ENCODE measurements at places on chromosomes 2 and 18.

- DNase-seq = no peak
Observed at GRCh38 chr2:222794585-222795449, 66.0 kb upstream of the ACSL3 start.

- no peak for DNase-seq
Observed at GRCh38 chr2:65093211-65093610, 36.7 kb downstream of the RAB1A start.

- DNase-seq = no peak
Observed at GRCh38 chr2:10876394-10876793, 35.3 kb upstream of the KCNF1 start.

DNA sequence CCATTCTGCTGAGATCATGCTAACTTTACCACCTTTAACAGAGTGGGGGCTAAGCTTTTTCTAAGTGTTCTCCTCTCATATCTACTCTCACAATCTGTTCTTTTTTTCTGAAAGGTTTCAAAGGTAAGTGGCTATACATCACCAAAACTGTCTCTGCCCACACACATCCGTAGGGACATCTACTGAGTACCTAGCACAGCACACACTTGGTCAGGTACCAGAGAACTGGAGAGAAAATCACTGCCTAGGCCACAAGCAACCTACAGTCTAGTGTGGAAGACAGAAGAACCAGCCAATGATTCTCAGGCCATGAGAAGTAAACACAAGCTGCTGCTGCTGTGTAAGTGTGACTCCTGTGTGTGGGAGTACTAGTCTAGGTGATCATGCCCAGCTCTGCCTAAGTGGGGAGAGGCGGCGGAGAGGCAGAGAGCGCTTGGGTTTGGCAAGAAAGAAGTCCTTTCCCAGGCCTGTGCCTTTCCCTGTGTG, 176.1 kb upstream of the ZFP36L2 start:
- no peak for DNase-seq

DNA sequence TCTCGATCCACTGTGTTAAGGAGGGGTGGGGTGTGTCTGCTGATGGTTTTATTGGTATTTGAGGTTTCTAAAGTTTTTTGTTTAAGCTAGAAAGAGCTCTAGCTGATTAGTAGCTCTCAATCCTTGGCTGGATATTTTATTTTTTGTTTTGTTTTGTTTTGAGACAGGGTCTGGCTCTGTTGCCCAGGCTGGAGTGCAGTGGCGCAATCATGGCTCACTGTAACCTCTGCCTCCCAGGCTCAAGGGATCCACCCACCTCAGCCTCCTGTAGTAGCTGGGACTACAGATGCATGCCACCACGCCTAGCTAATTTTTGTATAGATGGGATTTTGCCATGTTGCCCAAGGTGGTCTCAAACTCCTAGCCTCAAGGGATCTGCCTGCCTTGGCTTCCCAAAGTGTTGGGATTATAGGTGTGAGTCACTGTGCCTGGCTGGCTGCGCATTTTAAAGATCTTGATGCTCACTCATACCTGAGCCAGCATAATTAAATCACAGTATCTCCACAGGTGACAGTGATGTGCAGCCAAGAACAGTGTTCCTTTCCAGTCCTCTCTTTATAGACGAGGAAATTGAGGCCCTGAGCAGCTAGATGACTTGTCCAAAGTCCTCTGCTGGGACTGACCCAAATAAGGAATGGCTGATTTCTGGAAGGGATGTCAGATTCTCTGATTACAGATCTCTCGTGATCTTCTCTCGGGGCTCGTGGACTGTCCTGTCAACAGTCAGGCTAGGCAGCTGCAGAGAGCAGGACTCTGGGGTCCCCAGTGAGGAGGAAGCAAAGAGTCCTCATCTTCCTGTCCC, 44.5 kb downstream of the SPTBN1 start:
- no peak for DNase-seq

DNA sequence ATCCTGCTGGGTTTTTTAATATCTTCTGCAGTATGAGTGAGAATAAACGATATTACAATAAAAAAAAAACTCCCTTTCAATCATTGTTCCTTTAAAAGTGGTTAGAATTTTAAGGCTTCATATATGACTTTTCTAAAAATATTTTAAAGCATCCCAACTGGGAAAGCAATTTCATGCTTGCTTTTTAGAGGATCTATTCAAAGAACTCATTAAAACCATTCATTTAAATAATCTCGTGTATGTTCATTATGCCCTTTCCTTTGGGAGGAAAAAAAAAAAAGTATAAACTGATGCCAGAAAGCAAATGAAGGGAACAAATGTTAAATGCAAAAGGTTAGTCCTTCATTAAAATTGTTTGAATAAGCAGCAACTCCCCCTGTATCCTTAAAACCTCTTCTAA, 81.2 kb downstream of the XIRP2 start:
- no peak for DNase-seq

GRCh38 chr2:162839419-162839818, 852 bp upstream of the KCNH7 start:
- no peak for DNase-seq

DNA sequence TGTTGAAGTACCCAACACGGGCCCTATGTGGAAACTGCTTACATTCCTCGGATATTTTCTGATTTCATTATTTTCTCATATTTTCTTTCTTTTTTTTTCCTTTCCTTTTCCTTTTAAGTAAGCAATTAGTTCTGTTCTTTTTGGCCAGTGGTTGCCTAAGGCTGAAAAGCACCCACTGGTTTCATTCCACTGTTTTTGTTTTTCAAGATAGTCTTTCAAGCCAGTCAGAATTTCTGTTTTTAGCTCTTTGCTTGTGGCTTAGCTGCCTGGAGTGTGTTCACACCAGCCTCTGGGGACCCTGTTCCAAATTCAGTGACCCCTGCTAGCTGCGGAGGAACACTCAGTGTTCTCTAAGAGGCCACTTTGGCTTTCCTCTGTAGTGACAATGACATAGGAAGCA, 73.6 kb downstream of the NRP2 start:
- DNase-seq = no peak

DNA sequence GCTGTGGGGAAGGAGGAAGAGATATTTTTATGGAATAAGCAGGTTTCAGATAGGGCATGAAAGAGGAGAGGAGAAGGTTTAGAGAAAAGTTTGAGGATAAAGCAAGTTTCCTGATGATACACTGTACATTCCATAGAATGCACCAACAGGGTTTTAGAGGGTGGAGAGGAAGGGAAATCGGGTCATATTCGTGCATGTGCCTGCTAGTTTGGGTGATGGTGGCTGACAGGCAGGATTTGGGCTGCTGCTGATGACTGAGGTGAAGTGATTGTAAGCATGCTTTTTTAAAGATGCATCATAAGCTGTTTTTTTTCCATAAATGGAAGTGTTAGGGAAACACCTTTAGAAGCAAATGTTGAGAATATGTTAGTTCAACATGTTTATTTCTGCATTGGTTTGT, 68.8 kb downstream of the PMAIP1 start:
- DNase-seq = no peak

GRCh38 chr2:234827096-234827860, 124.5 kb upstream of the SH3BP4 start:
- no peak for DNase-seq

DNA sequence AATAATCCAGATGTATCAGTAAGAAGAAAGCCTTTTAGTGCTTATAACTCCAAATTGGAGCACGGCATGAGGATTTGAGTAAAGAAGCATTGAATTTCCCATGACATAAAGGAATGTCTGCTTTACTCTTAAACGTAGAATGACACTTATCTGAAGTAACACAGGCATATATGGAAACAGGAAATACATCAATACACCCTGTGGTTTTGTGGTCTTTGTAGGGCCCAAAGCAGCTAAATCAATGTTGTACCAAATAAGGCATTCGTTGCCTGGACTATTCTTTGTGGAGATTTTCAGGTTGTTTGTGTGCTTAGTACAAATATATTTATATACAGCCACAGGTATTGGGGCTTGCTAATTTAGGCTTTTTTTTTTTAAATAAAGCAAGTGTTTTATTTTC, 660.5 kb downstream of the LRRTM4 start:
- DNase-seq = no peak

DNA sequence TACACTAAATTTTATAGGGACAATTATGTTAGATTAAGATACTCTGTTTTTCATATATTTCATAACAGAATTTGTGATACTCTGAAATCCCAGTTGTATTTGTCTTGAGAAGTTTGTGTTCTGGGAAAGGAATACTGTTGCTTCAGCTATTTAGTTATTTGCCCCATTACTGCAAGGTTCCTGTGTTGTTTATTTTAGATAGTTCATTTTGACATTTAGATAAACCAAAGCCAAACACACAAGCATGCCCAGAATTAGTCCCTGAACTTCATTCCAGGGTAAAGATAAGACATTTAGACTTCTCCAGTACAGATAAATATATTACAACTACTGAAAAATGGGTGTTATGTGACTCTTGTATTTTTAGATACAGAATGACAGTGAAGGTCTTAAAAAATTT, 74.7 kb downstream of the BMPR2 start:
- no peak for DNase-seq

DNA sequence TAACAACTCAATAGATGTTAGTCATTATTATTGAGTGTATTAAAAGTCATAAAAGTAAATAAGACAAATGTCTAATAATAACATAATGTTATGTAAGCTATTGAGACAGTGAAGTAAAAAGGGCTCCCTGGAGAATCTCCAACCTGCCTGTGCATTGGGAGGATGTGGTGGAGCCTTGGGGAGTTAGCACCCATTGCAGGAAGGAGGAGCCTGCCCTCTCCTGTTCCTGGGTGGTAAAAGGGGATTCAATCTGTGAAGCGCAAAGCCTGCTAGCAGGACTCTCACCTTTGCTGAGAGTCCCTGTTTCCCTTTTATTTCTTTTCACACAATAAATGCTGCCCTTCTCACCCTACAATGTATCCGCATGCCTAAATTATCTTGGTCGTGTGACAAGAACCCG, 206.1 kb downstream of the RAB3GAP1 start:
- no peak for DNase-seq

- no peak for DNase-seq
Observed at GRCh38 chr2:138630164-138630563, 128.6 kb downstream of the SPOPL start.

GRCh38 chr2:178363252-178363651, 87.7 kb downstream of the PRKRA start:
- no peak for DNase-seq

DNA sequence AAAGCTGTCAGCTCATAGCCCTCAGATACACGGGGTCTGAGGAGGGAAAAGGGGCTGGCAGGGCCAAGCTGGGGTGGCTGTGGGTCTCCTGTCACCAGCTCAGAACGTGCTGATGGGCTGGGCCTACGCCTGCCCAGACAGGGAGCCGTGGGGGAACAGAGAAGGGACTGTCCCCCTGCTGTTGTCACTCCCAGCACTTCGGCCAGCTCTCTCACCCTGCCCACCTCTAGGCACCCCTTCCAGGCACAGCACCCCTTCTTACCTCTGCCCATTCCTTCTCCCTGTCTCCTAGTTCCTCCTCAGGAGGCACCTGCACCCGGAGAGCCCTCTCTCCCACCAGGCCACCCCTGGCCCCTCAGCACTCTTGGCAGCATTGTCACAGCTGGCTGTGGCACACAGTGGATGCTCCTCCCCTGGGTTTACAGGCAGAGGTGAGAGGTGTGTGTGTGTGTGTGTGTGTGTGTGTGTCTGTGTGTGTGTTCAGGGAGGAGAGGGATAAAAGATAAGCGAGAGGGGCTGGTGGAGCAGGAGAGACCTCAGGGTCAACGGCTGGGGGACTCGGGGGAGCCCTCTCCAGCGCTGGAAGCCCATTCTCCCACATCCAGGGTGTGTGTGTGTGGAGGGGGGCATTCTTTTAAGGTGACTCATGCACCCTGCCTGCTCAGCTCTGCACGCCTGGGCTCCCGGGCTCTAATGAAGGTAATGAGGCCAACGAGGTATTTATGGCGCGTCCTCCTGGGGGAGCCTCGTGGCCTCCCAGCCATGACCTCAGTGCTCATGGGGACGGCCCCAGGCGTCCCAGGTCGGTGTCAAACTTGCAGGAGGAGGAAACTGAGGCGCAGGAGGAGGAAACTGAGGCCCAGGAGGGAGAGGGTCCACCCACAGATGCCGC, 66.1 kb upstream of the SMAD7 start:
- no peak for DNase-seq

DNA sequence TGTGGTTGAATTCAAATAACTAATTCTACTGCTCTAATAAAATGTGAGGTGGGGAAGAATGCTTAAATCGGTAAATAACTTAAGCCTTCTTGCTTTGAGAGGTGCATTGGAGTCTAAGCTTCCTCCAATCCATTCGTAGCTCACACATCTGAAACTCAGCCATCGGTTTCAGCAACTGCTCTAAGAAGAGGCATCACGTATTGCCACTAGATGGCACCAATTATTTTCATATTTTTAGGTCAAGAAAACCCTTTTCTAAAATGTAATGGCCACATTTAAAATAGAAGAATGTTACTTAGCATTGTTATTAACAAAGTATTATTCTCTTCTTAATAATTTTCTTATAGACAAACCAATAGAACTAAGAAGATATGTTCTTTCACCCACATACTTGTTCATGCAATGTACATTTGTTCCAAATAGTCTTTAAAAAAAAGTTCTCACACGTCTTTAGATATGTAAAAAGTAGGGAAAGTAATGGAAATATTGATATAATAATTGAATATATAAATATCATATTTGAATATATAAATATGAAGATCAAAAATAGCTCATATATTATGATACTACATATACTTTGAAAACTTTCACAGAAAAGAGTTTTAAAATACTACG, 229.8 kb downstream of the CCDC178 start:
- no peak for DNase-seq

DNA sequence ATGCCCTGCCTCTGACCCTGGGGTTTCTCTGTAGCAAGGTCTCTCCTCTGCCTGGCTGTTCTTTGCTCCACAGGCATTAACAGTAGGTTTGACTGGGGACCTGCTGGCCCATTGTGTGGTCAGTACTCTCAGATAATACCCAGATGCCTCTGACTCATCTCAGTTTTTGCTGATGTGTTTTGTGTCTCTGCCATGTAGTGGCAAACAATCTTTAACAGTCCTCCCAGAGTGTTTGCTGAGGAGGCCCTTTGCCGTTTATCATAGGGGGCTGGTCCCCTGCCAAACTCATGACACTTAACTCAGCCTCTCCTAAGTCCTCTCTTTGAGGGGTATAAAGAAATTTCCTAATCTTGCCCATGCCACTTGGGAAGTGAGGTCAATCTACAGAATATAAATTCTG, 793.7 kb upstream of the FANCL start:
- DNase-seq = no peak

GRCh38 chr2:135546436-135546835, 15.2 kb downstream of the R3HDM1 start:
- DNase-seq = no peak

- no peak for DNase-seq
Observed at GRCh38 chr2:234712421-234712935, 215.6 kb upstream of the ARL4C start.

DNA sequence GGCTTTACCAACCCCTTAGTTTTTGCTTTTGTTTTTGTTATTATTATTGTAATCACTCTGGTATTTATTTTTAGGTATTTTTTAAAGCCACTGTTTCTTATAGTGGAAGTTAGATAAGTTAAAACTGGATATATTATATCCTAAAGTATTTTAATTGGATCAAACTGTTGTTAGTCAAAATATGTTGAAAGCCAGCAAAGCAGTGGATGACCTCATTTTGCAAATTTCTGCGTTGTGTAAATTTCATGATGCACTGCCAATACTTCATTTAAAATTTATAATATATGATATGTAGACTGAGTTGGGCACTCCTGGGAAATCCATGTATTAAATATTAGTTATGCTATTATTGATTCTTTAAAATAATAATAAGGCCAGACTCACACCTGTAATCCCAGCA, 661.7 kb upstream of the NRXN1 start:
- DNase-seq = no peak

All from CD4-positive, alpha-beta T cell (primary cell).